HS-5 (cell line): ENCODE measurements at places on chromosomes 16 and 17.

DNA sequence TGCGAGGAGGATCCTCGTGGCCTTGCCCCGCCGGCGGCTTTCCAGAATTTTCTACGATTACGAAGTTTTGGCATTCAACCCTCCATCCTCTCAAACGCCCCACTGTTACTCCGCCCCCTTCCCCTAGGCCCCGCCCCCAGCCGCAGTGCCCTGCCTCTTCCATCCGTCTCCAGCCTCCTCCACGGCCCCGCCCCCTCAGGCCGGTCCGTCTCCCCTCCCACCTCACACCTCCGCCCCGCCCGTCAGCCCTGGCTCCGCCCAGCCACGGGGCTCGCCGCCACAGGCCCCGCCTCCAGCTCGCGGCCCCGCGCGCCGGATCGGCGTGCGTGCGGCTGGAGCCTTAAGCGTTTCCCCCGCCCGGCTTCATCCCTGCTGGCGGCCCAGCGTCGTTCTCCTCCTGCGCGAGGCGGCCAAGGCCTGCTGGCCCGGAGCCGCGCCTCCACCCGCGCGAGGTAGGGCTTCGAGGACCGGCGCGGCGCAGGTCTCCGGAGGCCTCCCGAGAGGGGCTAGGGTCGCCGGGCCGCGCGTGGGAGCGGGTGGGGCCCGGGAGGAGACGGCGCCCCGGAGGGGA lies at the start of the genes C17orf67 and DGKE:
C17orf67 (minus strand) TSS at position 112 of the 571 bp plus-strand sequence. CDS start 18,110 bp downstream, outside the sequence.
DGKE (plus strand) TSS at position 343 of the 571 bp plus-strand sequence. CDS start 645 bp downstream, outside the sequence.
- peak; percentile 79 for DNase-seq

- DNase-seq = peak; percentile 58
These were observed at the start of gene RAB34 for GRCh38 chr17:28717578-28718332. RAB34 (minus strand) TSS chr17:28717868; CDS start chr17:28717266, 602 bp downstream.

DNA sequence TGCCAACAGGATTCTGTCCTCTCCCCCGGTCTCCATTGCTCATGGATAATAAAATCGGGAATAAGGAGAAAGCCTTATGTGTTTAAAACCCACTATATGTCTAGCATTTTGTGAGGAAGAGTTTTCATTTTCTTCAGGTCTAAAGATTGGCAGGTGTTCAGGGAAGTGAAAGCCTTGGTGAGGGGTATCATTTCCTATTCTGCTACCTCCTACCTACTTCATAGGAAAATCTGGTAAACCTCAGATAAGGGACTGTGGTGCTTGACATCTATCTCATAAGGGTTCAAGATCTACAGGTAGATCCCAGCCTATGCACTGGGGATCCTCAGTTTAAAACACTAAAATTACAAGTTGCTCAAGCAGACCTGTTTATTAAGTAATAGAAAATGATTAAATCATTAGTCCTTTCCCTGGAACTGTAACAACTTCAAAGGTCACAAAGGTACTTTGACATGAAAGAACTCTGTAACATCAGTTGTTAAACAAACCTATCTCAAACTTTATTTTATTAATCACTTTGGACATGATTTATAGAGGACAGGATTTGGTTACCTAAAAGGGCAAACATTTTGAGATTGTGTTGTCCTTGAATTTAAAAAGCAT lies 6.5 kb downstream of the MOSMO start:
- no peak for DNase-seq

DNA sequence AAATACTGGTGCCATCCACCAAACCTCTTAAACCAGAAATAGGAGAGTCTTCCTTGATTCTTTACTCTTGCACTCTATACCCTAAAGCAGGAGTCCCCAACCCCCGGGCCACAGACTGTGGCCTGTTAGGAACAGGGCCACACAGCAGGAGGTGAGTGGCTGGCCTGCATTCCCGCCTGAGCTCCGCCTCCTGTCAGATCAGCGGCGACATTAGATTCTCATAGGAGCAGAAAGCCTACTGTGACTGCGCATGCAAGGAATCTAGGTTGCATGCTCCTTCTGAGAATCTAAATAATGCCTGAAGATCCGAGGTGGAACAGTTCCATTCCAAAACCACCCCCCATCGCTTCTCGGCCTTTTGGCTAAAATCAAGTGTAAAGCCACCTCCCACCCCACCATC lies 30.3 kb upstream of the SRCIN1 start:
- no peak for DNase-seq

GRCh38 chr16:3979518-3979917 lies 99.0 kb upstream of the CREBBP start:
- no peak for DNase-seq

DNA sequence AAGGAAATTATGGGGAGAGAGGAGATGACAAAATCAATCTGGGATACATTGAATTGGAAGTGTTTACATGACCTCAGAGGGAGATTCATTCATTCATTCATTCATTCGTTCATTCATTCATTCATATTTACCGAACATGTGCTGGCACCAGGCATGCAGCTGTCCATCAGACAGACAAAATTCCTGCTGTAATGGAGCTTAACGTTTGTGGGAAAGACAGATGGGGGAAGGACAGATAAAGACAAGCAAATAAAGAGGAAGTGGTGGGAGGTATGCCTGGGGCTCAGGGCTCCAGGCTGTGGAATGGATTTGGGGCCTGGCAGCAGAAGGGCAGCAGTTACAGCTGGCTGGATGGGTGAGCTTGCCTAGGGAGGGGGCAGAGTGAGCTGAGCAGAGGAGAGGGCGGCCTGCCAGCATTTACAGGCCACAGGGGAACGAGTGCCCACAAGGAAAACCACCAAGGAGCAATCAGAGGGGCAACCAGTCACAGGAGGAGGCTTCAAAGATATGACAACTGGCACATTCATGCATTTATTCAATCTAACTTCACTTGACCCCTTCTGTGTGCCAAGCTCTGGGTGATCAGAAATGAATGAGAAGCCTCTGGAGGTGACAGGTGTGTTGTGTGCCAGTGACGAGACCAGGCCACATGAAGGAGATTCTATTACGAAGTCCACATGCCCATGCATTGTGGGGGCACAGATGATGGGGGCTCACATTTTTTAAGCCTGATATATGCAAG lies 48.5 kb downstream of the ARHGAP27 start:
- no peak for DNase-seq

DNA sequence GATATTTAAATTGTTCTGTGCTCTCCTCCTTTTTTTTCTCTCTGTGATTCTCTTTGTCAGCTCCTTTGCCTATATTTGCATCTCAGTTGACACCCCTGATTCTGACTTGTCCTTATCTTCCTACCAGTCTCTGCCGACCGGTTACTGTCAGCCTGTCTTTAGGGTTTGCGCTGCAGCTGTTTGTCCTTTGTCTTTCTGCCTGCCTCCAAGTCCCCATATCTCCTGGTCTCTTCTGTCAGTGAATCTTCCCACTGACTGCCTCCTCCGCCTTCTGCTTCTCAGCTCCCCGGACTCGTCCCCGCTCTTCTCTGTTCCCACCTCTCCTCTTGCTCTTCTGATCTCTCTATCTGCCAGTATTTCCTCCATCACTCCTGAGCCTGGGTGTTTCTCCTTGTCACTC lies 5.2 kb downstream of the TLCD2 start:
- DNase-seq = no peak

DNA sequence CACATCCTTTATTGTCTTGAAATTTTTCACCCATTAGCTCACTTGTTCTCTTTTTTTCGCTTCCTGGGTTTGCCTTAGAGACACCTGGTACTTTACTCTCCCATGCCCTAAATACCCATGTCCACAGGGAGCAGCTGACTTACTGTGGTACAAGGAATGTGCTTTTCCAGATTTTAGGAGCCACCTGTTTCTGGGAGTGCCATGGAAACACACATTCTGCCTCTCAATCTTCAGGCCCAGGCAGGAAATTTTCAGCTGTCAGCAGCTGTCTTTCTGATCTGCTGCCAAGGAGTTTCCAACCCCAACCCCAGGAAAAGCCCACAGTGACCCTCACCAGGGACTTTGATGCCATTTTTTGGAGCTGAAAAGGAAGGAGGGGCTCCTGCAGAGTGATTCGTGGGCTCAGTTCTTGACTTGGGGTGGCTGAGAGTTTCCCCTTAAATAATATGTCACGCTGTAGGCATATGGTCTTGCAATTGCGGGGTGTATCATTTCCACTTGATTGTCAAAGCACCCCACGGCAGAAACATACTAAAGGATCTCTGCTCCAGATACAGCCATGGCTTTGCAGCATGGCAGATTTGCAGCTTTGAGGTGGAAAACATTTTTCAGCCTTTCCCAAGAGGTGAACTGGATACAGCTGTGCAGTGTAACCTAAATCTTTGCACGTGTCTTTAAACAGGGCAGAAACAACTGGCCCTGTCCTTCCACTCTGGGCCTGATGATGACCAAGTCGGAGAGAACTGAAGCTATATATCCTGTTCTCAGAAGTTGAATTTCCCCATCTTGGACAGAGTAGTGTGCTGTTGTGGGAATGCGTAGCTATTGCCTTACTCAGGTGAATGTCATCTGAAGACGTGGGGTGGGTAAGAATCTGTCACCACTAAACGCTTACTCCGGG lies 19.2 kb downstream of the RBFOX1 start:
- no peak for DNase-seq

- DNase-seq = no peak
These were observed 2.0 kb downstream of the PPP1R9B start for GRCh38 chr17:50148226-50149090.

DNA sequence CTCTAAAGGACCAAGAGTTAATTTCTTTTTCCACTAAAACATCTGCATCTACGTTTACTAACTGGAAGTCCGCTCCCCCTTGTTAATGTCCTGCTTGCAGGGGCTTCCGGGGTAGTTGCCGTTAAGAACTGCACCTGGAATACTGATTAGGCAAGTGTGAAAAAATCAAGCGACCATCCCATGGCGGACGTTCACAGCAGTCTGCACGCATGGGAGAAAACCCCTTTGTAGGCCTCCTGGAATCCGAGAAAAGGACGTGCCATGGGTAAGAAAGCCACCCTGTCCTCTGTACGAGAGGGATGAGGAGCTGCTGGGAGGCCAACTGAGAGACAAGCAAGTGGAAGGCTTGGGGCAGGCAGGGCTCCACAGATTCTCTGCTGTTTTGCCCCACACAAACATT lies 14.9 kb downstream of the SNN start:
- no peak for DNase-seq

DNA sequence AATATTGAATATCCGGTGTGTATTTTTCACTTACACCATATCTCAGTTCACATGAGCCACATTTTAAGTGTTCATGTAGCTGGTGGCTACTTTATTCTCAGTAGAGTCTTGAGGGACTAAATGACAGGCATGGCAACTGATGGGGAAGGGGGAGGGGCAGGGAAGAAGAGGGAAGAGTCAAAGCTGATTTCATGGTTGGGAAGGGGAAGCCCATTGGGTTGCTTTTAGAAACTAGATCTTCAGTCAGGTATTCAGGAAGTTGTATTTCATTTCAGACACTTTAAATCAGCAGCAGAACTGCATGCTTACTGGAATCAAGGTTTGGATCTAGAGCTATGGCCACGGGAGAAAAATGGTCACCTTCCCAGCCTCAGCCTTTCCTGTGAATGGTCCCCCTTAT lies 2.9 kb upstream of the WIPI1 start:
- no peak for DNase-seq

GRCh38 chr17:44837196-44837595 lies 7.1 kb upstream of the GJC1 start:
- no peak for DNase-seq

- no peak for DNase-seq
These were observed 19.7 kb downstream of the IL34 start for GRCh38 chr16:70665806-70666735.

GRCh38 chr17:54968988-54969332 lies 395 bp downstream of the STXBP4 start:
- DNase-seq = no peak

- DNase-seq = no peak
These were observed 263.9 kb downstream of the C16orf95 start for GRCh38 chr16:87053016-87053982.

DNA sequence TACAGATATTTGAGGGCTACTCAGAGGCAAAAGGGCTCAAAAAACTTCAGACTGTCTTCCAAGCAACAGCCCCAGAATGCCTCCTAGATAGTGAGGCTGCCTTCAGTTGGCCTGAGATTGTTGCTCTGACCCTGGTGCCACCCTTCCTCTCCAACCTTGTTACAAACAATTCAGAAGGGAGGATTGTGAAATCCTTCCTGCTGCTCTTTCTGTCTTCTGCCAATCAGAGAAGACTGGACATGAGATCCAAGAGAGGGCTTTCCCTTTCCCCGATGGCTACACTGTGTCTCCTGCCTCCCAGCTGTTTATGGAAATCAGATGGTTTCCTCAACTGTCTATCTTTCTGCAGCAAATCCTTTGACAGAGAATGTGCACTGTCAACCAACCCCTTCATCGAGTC lies 419.9 kb downstream of the CDH13 start:
- no peak for DNase-seq

GRCh38 chr16:57141822-57142631 lies 43.8 kb downstream of the PSME3IP1 start:
- DNase-seq = no peak

DNA sequence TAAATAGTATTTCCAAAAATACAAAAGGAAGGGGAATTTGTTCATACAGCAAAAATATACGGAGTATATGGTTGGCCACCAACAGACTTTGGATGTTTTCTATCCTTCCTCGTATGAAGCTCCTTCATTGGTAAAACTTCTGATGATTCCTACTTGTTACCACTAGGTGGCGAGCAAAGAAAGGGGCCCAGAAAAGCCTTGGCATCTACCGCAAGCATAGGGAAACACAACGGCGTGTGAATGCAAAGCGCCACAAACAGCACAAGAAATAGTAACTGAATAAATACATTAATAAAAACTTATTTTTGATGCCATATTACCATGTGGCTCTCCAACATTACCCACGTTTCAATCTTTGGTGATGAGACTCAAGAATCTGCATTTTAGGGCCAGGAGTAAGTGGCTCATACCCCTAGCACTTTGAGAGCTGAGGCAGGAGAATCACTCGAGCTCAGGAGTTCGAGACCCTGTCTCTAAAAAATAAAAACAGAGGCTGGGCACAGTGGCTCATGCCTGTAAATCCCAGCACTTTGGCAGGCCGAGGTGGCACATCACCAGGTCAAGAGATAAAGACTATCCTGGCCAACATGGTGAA lies 34.5 kb downstream of the YWHAE start:
- DNase-seq = peak; percentile 53

- DNase-seq = no peak
These were observed 25.8 kb downstream of the SMPD3 start for GRCh38 chr16:68422396-68422960.

DNA sequence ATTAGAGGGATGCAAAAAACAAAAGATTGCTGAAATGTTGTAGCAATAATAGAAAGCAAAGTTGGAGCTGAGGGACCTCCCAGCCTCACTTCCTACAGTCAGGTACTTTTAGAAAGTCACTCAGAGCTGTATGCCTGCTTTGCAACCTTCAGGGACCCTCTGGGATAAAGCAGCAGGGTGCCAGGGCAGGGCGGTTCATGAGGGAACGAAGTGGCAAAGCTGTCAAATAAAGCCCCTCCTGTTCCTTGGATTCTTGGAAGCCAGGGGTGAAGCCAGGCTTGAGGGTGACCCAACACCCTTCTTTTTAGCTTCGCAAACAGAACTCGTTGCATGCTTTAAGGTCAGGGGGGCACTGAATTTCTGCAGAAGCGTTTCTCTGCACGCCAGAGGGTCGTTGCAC lies 767 bp downstream of the ATP2C2 start:
- DNase-seq = no peak

GRCh38 chr17:68431661-68432071 lies 25.6 kb downstream of the WIPI1 start:
- no peak for DNase-seq

DNA sequence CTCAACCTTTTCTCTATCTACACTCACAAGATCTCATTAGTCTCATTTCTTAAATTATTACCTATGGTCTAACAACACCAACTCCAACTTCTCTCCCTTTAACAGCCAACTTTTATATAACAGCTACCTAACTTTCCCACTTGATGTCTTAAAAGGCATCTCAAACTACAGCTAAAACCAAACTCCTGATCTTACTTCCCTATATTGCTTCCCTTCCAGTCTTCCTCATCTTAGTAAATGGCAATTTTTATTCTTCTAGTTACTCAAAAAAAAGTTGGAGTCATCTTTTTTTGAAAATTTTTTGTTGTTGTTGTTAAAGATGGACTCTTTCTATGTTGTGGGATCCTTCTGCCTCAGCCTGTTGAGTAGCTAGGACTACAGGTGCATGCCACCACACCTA lies 15.3 kb downstream of the SRR start:
- DNase-seq = no peak
